Body of pancreas (tissue), 4 donors: ENCODE measurements at places on chromosomes 5 and 9. TPM values are rescaled to one million over a fixed set of nuclear protein-coding genes. Genes with fewer than 3 reads are reported as not detected.
A peak's percentile ranks its signal among the peaks of the same experiment; 100 is the strongest.

DNA sequence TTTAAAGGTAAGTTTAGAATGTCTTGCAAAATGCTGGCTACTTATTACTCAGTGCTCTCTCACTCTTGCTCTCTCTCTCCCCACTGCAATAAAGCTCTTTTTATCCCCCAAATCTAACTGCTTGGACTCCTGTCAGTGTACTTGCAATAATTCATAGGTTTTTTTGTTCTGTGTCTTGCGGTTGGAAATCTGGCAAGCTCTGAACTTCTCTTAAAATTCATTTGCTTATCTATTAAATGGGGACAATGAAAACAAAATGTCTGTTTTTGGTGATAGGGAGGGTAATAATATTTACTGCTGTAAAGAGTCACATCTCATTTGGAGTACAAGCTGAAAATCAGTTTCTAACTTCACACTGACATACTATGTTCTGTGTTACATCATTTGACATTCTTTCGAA, 18.7 kb upstream of the OR13D1 start:
- no peak for DNase-seq

GRCh38 chr9:79129865-79130480, 441.8 kb upstream of the TLE4 start:
- DNase-seq, result peak; percentile 64

- DNase-seq, result no peak
Measured at GRCh38 chr5:96065685-96066385, 104.2 kb upstream of the ELL2 start.

DNA sequence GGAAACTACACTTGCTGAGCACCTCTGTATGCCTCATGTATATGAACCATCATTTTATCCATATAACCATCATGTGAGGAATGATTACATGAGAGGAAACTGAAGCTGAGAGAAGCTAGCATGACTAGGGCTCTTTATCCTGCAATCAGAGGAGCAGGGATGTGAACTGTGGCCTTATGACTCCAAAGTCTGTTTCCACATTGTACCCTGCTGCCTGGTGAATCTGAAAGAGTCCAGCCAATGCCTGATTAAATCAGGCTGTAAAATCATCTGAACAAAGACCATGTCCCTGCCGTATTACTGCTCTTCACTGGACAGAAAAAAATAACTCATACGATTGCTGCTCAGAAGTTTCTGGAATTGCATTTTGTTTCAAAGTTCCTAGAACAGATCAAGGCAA, 67.0 kb downstream of the LPAR1 start:
- no peak for DNase-seq

The CDKN2B-AS1 gene
- total RNA-seq, result not detected

The MYMK gene
- not detected for total RNA-seq

DNA sequence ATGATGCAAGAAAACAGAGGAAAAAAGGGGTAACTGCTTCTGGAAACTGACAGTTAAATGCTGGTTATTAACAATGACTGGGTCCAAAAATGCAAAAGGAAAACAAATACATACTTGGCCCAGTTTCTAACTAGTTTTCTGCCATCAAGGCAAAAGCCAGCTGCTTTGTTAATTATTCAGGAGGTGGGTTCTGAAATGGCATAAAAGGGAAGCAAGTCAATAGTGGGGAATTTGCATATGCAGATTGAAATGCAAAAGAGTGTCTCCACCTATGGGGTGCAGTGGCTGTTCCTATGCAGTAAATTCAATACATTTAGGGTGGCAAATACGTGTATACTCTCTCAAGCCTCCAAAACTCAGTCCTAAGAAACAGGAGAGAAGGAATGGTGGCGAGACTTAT, 33.4 kb downstream of the BARHL1 start:
- DNase-seq, result no peak

GRCh38 chr9:133881671-133882381, 110.3 kb downstream of the VAV2 start:
- peak; percentile 58 for DNase-seq

The OLFM1 gene
- total RNA-seq, result 6.3 TPM

DNA sequence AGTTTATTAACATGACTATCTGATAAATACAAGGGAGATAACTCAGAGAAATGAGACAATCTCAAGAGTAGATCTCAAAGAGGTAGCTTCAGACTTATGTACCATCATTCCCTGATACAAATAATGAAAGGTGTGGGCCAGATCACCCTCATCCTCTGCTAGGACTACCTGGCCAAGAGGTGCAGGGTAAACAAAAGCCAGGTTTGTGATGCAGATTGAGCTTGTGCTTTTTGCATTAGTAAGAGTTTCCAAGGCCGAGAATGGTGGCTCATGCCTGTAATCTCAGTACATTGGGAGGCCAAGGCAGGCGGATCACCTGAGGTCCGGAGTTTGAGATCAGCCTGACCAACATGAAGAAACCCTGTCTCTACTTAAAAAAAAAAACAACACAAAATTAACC, 8.9 kb upstream of the SPIN1 start:
- no peak for DNase-seq

The SPINK6 gene
- not detected for total RNA-seq

DNA sequence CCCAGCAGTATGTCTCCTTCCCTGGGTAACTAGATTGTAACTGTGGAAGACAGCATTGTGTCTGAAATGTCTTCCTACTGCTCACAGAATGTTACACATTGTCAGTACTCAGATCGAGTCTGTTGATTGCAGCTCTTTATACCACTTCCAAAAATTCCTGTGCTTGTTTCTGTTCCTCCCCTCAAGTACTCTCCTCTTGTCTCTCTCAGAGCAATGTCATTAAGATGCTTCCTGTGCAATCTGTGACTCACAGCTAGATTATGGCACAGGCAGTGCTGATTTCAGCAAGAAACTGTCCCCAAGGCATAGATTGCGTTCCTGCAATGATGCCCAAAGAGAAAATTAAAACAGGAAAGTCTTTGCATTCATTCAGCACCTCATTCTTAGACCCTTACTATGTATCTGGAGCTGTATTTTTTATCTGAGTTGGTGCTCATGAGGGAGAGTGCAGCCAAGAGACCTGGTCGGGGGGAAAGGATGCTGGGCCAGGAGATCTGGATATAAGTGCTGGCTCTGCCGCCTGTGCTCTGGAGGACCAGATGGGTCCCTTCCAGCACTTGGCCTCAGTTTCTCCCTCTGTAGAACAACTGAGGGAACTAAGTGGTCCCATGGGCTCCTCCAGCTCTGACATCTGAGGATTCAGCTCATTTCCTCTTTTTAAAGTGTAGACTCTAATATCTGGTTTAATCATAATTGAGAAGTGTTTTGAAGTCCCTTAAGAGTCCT, 40.8 kb upstream of the GNPDA1 start:
- DNase-seq, result peak; percentile 50

The AK1 gene
- 23.7 TPM for total RNA-seq

GRCh38 chr9:33264003-33264472, 470 bp downstream of the BAG1 start:
- peak; percentile 53 for DNase-seq

- DNase-seq, result no peak
Measured at GRCh38 chr5:113757508-113757907, 244.0 kb downstream of the YTHDC2 start.

The GARNL3 gene
- total RNA-seq, result 23.6 TPM

GRCh38 chr5:23506329-23507236, 826 bp upstream of the PRDM9 start:
- DNase-seq, result no peak

The MYORG gene
- total RNA-seq, result 11.9 TPM

DNA sequence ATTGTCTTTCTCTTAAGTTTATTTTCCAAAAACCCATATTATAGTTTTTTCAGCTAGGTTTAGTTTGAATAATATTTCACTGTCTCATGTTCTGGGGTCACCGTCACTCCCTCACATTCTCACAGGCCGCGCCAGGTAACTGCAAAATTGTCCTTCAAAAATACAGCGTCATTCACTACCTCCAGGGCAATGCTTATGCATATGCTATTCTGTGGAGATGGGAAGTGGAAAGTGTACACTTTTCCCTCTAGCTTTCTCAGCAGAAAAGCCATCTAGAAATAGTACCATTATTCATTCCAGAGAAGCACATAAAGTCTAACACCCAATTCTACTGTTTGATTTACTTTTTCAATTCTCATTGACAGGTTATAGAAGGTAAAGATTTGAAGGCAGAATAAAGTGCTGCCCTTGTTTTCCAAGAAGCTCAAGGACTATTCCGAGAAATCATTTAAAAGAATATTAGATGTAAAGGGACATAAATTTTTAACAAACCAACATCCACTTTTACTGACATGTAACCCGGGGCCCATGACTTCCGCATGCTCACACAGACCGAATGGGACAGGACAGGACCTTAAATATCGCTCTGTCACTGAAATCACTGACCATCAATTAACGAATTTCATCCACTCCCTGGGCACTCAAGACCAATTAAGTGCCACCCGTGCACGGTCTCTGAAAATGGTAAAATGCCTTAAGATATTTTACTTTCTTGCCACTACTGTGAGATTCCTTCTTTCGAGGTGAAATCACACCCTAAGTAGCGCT, 720 bp downstream of the NUDT12 start:
- no peak for DNase-seq

GRCh38 chr5:525916-526315, 1.7 kb upstream of the SLC9A3 start:
- no peak for DNase-seq

DNA sequence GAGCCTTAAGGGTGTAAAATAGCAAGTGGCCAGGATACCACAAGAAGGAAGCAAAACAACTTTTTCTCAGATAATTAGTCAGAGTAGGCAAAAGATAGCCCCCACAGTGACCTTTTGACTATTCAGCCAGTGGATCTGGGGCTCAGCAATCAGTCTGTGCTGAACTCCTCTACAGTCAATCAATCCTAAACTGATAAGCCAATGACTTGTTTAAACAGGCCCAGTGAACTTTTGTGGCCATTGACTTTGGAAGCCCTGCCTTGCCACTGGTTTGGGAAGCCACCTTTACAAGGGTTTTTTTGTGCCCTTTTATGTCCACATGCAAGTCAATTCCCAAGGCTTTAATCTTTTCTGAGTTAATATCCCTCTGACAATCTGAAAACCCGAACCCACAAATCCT, 1565.0 kb upstream of the WWC1 start:
- DNase-seq, result no peak

DNA sequence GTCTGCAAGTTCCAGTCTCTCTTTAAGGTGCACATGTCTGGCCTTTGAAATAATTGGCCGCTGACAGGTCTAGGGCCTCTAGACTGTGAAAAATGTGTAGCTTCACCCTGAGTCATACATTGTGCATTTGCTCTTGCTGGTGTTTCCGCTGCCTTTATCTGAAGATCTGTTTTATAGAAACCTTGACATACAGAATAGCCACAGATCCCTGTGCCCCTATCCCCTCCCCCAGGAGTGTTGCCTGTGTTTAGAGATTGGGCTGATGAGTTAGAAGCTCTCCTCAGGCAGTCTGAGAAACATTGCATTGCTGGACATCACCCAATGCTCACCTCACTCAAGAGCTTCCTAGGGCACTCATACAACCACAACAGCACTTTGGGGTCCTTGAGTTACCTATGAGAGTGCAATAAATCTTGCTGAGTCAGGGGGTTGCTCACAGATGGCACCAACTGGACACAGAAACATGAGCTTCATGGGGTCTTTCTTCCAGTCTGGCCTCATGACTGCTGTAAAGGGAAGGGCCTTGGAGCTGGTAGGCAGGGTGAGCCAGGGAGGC, 3.8 kb upstream of the ZNF782 start:
- no peak for DNase-seq

DNA sequence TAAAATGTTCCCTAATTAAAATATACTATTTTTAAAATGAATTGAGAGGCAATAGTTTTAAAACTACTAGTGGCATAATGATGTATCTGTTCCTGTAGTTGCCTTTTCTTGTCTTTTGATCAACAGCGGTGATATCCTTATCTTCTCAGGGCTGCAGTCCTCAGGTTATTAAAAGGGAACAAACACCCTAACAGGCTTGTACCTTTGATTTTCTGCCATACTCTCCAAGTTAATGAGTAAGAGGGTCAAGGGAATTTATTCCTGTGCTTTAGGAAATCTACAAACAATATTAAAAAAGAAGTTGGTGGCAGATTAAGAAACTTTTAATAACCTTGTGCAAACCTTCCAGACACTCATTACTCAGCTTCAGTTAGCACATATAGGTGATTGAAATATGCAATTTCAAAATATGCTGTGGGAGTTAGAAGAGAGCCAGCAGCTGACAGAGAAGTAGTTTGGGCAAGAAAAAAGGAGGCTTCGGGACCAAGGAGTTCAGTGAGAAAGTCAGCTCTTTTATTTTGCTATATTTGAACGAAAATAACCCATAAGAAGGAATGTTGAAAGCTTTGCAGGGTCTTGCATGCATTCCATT, 81.0 kb upstream of the TLE4 start:
- DNase-seq, result no peak

- no peak for DNase-seq
Measured at GRCh38 chr9:29659014-29659413, 2085.7 kb upstream of the C9orf72 start.

DNA sequence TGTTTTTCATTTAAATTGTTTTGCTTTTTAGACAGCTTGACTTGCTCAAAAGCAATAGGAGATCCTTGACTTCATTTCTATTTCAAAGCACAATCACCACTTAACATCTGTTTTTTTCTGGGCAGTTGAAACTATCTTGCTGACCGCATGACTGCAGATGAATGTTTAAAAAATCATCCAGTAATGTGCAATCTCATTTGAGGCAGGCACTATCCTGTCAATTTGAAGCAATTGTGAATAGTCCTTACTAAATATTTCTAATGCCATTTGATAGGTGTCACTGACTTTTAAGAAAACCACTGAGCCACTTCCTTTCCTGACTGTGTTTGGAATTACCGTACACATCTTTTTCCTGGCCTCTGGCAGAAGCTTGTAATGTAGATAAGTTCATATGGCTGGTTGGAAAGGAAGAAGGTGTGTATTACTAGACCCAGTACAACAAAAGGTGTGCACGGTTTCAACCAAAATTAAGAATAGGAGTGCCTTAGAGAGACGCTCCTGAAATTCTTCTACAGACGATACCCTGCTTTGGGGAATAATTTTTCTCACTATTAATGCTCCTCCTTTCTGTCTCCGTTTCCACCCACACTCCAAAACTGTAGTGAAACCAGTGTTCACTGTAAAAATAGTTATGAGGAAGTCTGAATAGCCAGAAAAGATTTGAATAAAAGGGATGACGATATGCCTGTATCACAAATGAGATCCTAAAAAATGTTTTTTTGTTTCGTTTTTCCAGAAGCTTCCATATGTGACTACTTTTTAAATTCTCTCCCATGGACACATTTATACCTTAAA, 136.7 kb upstream of the MOCS2 start:
- no peak for DNase-seq

DNA sequence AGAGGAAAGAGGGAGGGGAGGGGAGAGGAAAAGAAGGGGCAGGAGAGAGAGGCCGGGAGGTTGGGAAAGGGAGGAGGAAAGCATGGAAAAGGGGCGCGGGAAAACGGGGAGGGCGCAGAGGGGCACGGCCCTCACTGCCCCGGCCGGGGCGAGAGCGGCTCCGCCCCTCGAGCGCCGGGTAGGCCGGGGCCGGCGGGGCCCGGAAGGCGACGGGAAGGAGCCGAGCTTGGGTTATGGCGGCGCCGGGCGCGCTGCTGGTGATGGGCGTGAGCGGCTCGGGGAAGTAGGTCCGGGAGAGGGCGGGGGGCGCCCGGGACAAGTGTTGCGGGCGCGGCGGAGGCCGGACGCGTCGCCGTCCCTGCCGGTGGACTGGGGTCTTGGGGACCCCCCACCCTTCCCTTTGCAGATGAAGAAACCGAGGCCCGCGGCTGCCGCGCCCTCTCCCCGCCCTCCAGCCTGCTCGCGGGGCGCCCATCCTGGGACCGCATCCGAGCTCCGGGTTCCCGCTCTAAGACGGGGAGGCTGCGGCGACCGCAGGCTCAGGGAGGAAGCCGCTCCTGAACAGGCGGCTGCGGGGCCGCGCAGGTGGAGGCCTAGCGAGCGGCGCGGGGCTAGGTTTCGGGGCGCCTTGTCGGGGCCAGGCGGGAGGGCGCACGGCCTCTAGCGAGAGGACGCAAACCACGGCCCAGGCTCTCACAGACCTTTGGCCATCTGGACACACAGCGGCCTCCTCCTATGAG, at the start of gene IDNK:
TSS of gene IDNK (plus strand) at position 205 of the 740 bp plus-strand sequence. CDS start at position 234, 29 bp downstream.
- DNase-seq, result peak; percentile 60
